ENCODE measurements at places on chromosomes 12 and 14.

DNA sequence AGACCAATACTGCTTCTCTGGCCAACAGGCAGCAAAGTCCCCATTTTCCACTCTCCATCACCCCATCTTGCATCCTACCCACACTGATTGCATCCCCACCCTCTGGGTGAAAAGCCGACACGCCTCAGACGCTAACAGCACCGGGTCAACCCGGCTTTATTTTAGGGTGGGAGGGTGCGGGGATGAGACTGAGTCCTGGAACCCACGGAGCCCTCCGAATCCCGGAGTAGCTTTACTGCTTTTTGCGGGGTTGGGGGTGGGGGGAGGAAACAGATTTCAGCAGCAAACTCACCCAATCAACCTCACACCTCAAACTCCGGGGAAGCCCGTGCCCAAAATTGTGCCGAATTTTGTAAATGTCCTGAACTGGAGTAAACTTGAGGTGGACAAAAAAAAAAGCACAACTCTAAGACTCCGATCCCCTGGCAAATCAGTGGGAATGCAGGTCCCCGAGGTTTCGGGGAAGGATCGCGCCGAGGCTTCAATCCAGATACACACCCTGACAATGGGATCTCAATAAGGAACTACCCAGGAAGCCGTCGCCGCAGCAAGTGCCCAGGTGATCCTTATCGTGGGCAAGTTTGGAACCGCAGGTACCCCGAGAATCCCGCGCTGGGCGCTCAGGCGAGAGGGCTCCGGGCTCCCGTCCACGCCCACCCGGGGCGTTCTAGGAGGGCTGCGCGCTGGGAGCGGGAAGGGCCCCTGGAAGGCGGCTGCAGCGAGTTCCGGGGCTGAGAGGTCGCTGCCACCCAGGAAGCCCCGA, 1.1 kb downstream of the GCH1 start:
- DNase-seq, result peak; percentile 19

- DNase-seq, result no peak
These were observed 101.0 kb downstream of the DERA start for GRCh38 chr12:16012117-16012516.

- peak; percentile 96 for DNase-seq
These were observed at the start of gene ADCY6 for GRCh38 chr12:48788854-48789775. Gene ADCY6 (minus strand): TSS chr12:48789089. CDS start chr12:48783434, 5,655 bp downstream.

DNA sequence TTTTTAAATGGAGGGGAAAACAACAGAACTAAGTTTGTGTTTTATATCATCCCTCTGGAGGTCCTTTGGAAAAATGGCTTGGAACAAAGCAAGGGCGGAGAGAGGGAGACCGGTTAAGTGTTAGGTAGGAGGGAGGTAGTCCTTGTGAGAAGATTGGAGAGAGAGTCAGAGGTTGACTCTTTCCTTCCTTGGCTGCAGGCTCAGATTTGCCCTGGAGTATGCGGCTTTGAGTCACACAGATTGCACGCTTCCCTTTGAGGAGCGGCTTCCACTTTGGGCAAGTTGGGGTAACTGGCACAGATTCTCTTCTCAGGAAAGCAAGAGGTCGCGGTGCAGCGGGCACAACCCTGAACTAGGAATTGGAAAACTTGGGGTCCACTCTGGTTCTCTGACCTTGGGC, 9.9 kb downstream of the SOCS2 start:
- no peak for DNase-seq

DNA sequence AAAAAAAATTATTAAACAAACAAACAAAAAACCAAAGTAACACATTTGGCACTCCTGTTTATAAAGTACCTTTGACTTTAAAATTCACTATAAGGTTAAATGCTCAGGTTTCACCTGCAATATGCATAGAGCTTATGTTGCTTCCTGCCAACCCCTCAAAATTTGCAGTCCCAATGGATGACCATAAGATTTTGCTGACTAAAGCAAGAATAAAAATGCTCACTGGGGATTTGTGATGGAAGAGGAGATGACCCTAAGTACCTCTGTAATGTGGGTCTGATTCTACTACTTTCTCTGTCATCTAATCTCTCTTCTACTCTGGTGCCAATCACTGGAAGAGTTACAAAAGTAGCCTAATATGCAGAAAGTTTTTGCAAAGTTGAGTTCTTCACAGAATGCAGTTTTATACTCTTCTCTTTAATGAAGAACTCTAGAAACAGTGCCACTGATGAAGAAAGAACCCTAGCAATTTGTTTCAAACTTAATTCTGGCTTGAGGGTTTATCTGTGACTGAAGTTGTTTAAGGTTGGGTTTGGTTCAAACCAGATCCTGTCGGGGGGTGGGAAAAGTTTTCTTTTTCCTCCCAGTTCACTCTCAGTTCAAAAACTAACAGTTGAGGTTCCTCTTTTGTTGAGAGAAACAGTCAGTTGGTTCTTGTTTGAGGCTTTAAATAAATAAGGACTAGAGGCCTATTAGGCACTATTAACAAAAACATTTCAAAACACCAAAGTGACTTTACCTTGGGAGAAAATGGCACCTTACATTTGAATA, 10.9 kb downstream of the WASHC3 start:
- DNase-seq, result no peak

GRCh38 chr14:51967521-51967920, 21.8 kb upstream of the RTRAF start:
- DNase-seq, result no peak

GRCh38 chr14:89428173-89428523, 11.1 kb upstream of the FOXN3 start:
- DNase-seq, result no peak

DNA sequence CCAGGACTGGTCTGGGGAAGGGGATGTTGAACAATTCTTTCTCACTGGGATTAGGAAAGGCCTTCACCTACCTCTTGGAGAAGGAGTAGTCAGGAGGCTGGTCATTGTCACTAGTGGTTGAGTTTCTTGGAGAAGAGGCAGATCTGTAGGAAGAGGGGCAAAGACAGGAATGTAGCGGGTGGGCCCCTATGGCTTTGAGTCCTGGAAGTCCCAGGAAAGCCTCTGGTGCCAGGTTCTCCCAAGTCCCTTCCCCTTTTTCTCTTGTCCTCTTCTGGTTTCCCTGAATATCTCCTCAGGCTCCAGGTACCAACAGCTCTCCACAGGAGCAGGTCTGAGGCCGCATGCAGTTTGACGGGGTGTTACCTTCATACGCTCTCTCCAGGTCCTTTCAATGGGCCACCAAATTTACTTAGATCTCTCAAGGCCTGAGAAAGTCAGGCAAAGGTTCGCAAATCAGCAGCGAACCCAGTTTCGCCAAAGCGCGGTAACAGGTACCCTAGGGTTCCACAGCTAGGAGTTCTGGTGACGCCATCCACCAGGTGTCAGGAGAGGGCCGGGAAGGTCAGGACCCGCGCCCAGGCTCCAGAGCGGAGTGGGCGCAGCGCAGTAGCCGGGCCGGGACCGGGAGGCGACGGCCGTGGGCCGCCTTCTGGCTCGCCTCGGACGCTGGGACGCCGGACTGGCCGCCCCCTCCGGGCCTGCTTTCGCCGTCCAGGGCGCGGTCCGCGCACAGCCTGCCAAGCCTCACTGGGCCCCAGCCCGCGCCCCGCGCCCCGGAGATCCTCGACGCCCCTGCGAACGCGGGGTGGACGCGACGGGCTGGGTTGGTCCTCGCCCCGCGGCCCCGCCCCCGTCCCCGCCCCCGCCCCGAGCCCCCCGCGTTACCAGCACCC, 795 bp downstream of the SMAGP start:
- peak; percentile 90 for DNase-seq

- DNase-seq, result no peak
These were observed 2.9 kb downstream of the SLC15A4 start for GRCh38 chr12:128820723-128821432.

DNA sequence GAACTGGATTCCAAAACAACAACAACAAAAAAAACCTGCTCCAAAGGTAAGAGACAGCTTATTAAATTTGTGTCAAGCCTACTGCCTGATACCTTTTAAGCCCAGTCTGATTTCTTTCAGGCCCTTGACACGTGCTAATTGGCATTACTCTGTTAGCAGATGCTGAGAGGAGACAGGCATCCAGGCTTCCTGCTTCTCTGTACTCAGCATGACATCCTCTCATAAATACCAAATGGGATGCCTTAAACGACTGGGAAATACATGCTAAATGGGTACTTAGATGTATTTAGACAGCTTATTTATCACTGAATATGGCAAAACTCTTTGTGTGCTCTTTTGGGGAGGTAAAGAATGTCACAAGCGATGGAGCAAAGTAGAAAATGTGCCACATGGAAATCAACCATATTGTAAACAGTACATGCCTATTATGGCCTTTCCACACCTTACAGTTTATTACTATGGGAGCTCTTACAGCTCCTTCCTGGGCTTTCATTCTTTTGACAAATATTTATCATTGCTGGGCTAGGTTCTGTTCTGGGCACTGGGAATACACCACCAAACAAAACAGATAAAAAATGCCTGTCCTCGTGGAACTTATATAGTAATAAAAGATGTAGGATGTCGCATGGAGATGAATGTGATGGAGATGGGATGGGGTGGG, 11.5 kb upstream of the PCED1B start:
- no peak for DNase-seq

DNA sequence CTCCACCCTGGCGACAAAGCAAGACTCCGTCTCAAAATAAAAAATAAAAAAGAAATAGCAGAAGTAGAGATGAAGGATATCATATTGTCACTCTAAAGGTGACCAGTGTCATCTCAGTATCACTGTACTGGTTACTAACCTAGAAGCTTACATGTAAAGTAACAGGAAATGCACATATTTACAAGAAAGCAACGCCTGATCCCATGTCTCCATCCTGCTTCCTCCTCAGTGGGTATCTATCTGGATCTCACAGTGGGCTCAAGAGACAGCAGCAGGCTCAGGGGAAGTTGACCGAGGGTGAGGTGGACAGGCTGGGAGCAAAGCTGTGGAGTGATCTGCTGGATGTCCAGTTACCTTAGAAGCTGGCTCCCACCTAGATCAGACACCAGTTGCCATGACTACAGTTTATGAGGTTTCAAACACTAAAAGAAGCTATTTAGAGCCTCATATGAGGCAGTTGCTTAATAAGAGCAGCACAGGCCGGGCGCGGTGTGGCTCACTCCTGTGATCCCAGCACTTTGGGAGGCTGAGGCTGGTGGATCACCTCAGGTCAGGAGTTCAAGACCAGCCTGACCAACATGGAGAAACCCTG, 10.5 kb downstream of the MTRFR start:
- DNase-seq, result no peak

GRCh38 chr12:53169644-53170043, 10.9 kb upstream of the ZNF740 start:
- DNase-seq, result no peak

GRCh38 chr12:19794116-19794515, 354.8 kb downstream of the AEBP2 start:
- no peak for DNase-seq

DNA sequence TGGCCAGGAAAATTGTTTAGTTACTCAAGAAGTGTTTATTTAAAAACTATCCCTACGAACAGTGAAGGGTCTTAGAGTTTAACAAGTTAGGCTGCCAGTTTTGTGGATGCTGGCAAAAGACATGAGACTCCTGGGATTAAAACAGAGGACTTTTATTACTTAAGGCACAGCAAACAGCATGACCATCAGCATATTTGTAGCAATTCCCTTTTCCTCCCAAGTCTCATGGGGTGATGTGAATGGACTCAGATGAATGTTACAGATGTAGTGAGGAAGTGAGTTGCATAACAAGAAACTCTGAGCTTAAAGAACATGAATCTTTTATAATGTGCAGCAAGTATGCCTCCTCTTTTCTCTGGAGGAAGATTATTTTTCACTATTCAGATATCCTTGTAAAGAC, 695.8 kb downstream of the RPS29 start:
- no peak for DNase-seq

DNA sequence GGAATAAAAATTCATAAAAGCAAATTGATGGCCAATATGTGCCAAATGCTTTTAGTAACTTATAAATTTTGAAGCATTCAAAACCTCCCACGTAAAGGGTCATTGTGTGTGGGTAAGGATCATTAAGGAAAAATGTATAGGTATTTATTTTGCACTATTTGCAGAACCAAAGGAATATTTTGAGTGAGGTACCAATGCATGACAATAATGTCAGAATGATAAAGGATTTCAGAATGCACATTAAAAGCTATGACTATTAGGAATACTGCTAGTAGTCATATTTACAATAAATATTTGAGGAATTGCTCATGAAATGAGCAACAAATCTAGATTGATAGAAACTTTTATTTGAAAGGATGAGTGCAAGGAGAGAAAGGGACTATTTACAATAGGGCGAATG, 932.8 kb downstream of the SLC6A15 start:
- no peak for DNase-seq

DNA sequence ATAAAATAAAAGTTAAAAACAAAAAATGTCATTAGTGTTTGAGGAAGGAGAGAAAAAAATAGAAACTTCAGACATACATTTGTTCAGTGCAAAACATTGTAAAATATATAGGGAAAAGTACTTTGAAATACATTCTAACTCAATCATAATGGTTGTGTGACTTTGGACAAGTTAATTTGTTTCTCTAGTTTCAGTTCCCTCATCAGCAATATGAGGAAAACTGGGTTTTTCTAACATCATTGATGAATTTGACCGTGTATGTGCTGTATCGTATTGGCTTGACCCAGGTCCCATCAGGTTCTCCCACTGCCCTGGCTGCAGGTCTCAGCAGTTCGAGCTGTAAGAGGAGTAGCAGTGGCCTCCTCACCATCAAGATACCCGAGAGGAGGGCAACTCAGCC, 173.9 kb upstream of the ATF7IP start:
- DNase-seq, result no peak

- DNase-seq, result no peak
These were observed 34.2 kb downstream of the PMCH start for GRCh38 chr12:102163383-102163782.

GRCh38 chr12:118188690-118189371, 52.9 kb downstream of the PEBP1 start:
- DNase-seq, result no peak

GRCh38 chr14:88010331-88010730, 5.4 kb downstream of the GPR65 start:
- no peak for DNase-seq

DNA sequence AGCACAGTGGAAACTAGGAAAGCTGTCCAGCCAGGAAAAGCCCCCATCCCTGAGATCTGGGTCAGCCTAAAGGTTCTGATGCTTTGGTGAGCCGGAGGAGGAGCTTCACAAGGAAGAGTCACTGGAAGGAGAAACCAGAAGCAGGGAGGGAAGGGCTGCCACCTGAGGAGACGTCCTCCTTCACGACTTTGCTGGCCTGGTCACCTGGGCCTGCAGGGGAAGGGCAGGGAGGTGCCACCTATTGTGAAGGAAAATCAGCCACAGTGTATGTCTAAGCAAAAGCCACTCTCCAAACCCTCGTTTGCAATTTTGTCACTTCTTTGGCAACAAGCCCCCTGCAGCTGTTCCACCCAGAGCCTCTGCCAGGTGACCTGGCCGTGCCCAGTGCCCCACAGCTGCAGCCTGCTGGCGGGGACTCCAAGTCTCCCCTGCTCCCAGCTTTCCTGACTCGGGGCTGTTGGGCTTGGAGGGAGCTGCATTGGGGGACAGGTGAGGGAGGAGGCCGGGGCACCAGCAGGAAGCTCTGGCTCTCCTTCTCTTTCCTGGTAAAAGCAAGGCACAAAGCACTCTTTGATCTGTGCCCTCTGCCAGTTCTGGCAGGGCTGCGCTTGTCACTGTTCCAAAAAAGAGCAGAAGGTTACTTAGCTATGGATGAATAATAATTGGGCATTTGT, 120.9 kb upstream of the BCL2L14 start:
- no peak for DNase-seq
